Sciatic nerve (tissue), 2 donors: ENCODE measurements at places on chromosomes 1 and 21. TPM values are rescaled to one million over a fixed set of nuclear protein-coding genes. Genes with fewer than 3 reads are reported as not detected.

The OR2M7 gene
- total RNA-seq, result not detected

The KCNN3 gene
- total RNA-seq, result 1.8 TPM

The IL23R gene
- not detected for total RNA-seq

The C1QB gene
- 122 TPM for total RNA-seq

The CELSR2 gene
- total RNA-seq, result 24.0 TPM

The TMEM200B gene
- 24.6 TPM for total RNA-seq

The CLCA1 gene
- total RNA-seq, result not detected

The MAP3K21 gene
- total RNA-seq, result 1.6 TPM

The CD1D gene
- total RNA-seq, result 1.1 TPM

The GBP5 gene
- 6.4 TPM for total RNA-seq

The LZIC gene
- 42.4 TPM for total RNA-seq

The TIAM1 gene
- total RNA-seq, result 40.2 TPM

The URB2 gene
- total RNA-seq, result 8.2 TPM

The FTCD gene
- total RNA-seq, result 2.9 TPM

The NBPF4 gene
- 0.18 TPM for total RNA-seq

The BLACAT1 gene
- total RNA-seq, result 0.13 TPM

The OR11L1 gene
- not detected for total RNA-seq

The KIAA1614 gene
- 14.9 TPM for total RNA-seq

The ARHGAP29 gene
- 67.2 TPM for total RNA-seq

The SLC26A9 gene
- total RNA-seq, result not detected

The C1QTNF12 gene
- 3.5 TPM for total RNA-seq

The ZFP69B gene
- 1.6 TPM for total RNA-seq

The MEAF6 gene
- total RNA-seq, result 52.7 TPM

The MROH7 gene
- total RNA-seq, result 8.1 TPM

The RAD54L gene
- 1.8 TPM for total RNA-seq

The TARDBP gene
- total RNA-seq, result 165 TPM

The APCS gene
- total RNA-seq, result not detected

The ERVH48-1 gene
- not detected for total RNA-seq

The DYNLT5 gene
- 9.0 TPM for total RNA-seq

The SPATA21 gene
- 0.49 TPM for total RNA-seq

The NBPF6 gene
- not detected for total RNA-seq

The MCOLN2 gene
- total RNA-seq, result 6.5 TPM

The RSPH1 gene
- total RNA-seq, result 0.58 TPM

The ZMYND12 gene
- 1.6 TPM for total RNA-seq

The OVAAL gene
- not detected for total RNA-seq

The C1QA gene
- total RNA-seq, result 109 TPM

The OLFM3 gene
- total RNA-seq, result not detected

The FBXO2 gene
- total RNA-seq, result 24.7 TPM

The SPATA46 gene
- total RNA-seq, result not detected

The NR0B2 gene
- not detected for total RNA-seq
